ENCODE measurements at places on chromosomes 11 and 22.

GRCh38 chr11:25838918-25839625, 492.9 kb upstream of the ANO3 start:
- DNase-seq, result no peak

DNA sequence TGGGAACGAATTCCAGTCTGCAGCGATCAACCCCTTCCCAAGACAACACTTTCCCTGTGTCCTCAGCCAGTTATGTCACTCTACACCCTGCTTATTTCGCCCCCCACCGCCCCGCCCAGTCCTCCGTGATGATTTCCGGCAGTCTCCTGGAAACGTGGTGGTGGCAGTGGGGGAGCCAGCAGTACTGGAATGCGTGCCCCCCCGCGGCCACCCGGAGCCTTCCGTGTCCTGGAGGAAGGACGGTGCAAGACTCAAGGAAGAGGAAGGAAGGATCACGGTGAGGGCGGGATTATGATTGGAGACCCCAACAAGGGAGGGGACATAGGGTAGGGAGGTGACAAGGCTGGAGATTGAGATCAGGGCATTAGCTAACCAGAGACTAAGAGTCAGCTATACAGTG, 4.1 kb downstream of the ROBO3 start:
- no peak for DNase-seq

DNA sequence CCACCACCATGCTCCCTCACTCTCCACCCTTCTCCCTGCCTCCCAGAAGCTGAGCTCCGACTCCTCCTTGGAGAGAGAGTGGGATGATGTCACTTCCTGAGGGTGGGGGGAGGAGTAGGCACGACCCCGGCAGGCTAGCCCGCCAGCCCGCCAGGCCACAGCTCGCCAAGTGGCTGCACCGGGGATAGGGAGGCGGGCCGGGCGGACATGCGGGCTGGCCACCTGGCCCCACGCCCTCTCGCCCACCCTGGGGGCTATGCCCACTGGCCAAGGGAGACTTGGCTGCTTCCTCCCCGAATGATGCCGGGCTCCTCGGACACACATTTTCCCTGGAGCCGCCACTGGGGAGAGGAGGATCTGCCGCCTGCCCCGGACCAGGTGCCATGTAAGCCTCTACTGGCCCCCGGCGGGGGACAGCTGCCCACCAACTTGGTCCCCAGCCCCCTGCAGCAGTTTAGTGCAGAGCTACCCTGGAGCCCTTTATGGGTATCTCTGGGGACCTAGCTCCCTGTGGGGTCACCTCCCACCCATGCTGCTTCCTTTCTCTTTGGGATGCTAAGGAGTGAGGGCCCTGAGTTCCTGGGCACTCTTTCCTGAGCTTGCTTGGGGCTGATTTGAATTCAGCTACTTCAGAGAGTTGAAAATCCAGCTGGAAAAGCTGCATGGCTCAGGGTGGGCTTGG, 33.7 kb upstream of the MYRF start:
- DNase-seq, result no peak

DNA sequence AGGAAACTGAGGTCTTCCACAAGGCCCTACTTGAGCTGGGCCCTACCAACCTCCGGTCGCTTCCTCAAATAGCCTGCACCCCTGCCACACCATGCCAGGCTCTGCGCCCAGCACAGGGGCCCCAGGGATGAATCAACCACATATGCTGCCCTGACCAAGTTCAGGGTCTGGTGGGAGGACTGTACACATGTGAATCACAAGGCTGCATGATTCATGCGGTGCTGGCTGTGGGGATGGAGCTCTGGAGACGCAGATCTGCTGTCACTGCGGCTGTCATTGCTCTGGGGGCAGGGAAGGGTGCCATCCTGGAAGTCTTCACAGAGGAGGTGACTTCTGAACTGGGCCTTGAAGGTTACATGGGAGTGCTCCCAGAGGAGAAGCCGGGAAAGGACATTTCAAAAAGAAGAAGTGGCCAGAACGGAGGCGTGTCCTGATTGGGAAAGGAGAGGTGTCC, 21.5 kb downstream of the CYTH4 start:
- DNase-seq, result peak; percentile 60

GRCh38 chr22:18156878-18157713, 7.1 kb downstream of the USP18 start:
- DNase-seq, result no peak

Measured in activated CD4-positive, CD25-positive, alpha-beta regulatory T cell treated with anti-CD3 and anti-CD28 coated beads, Interleukin-2, amount 50 U/mL, for 72 hours (primary cell).